ENCODE measurements at places on chromosomes 16 and 17.

DNA sequence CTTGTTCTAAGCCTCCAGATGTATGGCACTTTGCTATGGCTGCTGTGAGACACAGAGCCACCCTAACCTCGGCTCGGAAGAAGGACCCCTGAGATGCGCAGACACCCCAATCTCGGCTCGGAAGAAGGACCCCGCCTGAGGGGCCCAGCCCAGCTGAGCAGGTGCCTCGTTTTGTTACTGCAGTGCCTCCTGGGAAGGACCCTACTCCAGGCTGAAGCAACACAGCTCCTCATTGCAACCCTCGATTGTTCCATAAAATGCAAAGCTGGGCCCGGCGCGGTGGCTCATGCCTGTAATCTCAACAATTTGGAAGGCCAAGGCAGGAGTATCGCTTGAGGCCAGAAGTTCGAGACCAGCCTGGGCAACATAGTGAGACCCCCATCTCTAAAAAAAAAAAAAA lies 61.3 kb downstream of the C16orf95 start:
- no peak for DNase-seq

DNA sequence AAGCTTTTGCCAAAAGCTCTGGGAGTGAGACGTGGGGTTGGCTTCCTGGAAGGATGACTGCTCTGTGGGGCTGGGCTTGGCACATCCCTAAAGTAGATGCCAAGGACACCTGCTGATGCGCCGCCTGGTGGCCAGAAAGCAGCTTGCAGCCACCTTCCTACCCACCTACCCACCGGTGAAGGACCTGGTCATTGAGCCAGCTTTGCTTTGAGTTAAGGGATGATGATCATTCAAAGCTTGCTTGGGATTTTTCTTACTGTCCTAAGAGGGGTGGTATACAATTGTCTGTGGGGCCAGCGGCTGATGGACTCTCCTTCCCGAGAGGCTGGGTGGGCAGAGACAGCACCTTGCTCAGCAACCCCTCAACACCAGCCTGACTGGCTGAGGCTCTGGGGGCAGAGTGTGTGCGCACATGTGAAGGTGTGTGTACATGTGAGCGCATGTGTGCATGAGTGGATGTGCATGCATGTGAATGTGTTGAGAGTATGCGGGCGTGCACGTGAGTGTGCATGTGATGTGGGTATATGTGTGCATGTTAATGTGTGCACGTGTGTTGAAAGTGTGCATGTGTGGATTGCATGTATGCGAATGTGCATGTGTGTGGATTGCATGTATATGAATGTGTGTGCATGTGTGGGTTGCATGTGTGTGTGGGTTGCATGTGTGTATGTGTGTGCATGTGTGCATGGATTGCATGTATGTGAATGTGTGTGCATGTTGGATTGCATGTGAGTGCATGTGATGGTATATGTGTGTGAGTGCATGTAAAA lies 18.6 kb downstream of the C1QTNF1 start:
- DNase-seq = peak; percentile 43

GRCh38 chr16:72921106-72921505 lies 126.8 kb downstream of the ZFHX3 start:
- no peak for DNase-seq

DNA sequence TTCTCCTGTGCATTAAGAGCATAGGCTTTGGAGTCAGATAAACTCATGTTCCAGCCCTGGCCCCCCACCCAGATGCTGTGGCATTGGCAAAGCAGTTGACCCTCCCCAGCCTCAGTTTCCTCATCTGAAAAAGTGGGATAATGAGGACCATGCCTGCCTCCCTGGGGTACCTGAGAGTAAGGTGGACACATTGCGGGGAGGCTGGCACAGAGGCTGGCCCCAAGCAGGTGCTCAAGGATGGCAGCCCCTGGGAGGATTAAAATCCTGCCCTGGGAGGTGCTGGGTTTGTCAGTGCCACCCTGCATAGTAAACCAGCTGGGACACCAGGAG lies 11.8 kb downstream of the ENPP7 start:
- no peak for DNase-seq

GRCh38 chr16:1066584-1067172 lies 5.9 kb upstream of the SSTR5 start:
- no peak for DNase-seq

DNA sequence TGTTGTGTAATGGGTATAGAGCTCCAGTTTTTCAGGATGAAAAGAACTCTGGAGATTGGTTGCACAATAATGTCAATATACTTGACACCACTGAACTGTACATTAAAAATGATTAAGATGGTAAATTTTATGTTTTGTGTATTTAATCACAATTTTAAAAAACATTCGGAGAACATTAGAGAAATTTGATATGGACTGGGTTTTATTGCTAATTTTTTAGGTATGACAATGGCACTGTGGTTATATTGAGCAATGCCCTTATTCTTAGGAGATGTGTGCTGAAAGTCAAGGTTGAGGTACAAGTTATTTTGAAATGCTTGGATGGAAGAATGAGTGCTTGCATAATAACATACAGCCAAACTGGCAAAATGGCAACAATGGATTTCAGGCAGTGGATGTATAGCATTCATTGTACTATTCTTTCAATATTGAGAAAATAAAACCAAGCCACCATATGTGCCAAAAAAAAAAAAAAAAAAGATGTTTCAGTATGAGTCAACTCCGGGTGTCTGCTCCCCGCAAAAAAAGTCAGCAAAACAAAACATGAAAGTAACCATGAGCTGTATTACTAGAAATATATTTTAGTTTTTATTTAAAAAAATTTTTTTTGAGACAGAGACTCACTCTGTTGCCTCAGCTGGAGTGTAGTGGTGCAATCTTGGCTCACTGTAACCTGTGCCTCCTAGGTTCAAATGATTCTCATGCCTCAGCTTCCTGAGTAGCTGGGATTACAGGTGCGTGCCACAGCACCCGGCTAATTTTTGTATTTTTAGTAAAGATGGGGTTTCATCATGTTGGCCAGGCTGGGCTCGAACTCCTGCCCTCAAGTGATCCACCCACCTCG lies 19.8 kb downstream of the HOXB1 start:
- DNase-seq = no peak

GRCh38 chr17:55325406-55325805 lies 60.6 kb downstream of the HLF start:
- no peak for DNase-seq

- no peak for DNase-seq
Measured at GRCh38 chr16:80875616-80876015, 71.2 kb upstream of the CDYL2 start.

DNA sequence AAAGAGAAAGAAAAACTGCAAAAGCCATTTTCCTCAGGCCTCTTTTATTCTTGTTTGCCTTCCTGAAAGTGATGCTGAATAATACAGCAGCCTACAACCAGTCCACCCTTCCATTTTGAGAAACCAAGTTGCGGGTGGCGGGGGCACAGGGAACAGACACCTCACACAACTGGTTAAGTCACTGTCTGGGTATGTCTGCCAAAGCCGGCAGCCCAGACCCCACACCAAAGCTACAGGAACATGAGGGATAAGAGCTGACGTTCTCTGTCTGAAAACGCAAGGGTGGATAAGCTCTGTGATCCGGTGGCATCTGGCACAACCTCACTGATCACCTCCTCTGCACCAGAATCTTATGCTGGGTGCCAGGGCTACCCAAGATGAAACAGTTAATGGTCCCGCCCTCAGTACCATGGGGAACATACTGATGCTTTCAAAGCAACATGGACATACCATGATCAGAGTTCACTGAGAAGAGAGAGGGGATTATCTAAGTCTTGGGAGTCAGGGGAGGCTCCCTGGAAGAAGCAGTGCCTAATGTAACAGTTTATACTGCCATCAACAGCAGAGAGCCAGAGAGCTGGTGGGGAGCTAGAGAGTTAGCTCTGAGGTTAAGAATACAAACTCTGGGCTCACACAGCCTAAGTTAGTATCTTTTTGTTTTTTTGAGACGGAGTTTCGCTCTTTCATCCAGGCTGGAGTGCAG lies 53.5 kb downstream of the ERCC4 start:
- DNase-seq = no peak

DNA sequence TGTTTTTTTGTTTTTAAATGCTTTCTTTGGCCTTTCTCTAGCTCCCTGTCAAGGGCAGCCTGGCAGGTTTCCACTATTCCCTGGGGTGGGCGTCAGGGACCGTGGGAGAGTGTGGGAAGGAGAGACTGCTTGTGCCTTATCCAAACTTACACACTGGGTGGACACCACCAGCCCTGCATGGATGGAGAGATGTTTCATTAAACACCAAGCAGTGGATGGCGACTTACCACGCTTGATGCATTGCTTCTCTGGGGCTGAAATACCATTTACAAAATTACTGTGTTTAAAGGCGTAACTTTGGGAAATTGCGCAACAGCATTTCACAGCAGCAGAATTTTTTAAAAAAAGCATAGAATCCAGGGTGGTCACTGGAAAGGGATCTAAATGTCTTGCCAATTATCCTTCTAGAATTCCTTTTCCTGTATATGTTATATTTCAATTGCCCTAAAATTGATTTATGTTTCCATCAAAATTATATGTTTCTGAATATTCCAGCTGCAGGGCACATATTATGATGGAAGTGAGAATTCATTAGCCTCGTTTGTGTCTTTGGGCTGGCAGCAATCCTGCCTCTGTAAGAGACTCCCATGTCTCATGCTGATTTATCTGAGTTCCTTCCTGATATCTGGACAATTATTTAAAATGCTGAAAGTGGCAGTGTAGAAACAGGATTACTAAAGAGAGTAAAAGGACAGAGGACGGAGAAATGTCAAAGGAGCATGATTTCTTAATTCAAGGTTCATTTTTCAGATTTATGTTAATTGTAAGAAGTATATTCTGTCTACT lies 247.3 kb downstream of the GRIN2A start:
- no peak for DNase-seq

- no peak for DNase-seq
Measured at GRCh38 chr16:50395763-50396710, 27.2 kb upstream of the BRD7 start.

DNA sequence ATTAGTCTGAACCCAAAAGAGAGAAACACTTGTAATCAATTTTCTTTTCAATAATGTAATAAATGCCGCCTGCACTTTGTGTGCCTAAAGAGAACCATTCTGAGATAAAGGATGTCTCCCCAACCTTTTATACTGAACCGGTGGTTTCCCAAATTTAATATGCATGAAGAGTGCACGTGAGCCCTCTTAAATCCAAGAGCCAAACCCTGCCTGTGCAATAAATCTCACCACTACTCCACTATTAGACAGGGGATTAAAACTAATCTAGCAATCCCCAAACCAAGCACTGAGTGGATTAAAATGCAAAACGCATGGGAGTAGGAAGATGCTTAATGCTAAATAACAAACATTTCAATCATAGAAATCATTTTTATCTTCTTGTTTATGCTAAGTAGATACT lies 351.0 kb upstream of the PSMD7 start:
- DNase-seq = no peak

GRCh38 chr17:33202021-33202420 lies 91.1 kb downstream of the ASIC2 start:
- DNase-seq = no peak

GRCh38 chr17:47190770-47191169 lies 1.7 kb upstream of the CDC27 start:
- no peak for DNase-seq

GRCh38 chr17:56851008-56851407 lies 17.1 kb downstream of the DGKE start:
- no peak for DNase-seq

DNA sequence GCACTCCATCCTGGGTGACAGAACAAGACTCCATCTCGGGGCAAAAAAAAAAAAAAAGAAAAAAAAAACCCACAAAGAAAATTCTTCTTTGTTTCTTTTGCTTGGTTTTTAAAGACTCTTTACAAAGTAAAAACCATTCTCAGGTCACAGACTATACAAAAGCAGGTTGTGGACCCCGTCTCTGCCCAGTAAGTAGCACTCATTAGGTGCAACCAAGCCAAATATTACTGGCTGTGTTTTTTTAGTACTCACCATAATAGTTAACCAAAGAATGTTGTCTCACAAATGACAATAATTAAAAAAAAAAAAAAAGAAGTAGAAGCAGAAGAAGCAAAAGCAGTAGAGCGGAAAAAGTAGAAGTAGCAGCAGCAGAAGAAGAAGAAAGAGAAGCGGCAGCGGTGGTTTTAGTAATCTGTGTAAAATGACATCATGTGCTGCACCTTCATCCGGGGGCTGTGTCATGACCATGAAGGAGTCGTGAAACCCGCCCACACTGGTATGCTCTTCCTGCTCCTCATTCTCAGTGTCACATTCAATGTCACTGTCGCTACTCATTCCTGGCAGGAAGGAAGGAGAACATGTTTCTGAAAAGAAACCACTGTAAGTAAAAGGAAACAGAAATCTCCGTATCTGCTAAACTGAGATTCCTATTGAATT lies 105.4 kb downstream of the TRIM37 start:
- peak; percentile 14 for DNase-seq

GRCh38 chr16:87966685-87967185 lies 15.5 kb downstream of the BANP start:
- DNase-seq = no peak

GRCh38 chr16:85522308-85522841 lies 90.7 kb upstream of the GSE1 start:
- DNase-seq = no peak

DNA sequence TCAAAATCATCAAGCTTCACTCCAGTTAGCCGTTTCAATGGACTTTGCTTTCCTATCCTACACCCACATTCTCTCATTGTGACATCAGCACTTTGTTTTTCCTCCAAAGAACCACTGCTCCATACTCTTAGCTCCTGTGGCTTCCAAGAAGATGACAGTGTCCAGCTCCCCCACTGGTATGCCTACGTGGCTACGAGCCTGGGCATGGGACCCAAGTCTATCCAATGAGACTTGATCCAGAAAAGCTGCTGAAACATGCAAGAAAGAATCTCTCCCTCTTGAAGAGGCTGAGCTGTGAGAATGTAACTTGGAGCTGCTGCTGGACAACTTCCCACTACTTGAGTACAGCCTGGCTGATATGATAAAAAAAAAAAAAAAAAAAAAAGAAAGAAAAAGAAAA lies 9.4 kb downstream of the TOX3 start:
- DNase-seq = no peak

- no peak for DNase-seq
Measured at GRCh38 chr16:69732101-69732500, 5.7 kb upstream of the NQO1 start.

DNA sequence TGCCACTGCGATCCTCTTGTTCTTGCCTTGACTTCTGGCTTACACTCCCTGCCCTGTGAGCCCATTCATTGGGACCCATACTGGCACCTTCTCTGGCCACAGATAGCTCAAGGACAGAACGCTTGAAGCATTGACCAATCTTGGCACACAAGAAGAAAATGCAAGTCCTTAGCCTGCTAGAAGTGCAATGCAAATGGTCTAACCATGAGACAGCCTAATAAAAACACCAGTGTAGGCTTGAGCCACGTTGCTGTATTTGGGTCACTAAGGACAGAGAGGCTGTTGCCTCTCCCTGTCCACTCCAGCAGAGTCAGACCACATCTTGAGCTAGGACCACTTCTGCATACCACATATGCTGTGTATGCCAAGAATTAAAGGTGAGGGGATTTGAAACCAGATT lies 41.2 kb upstream of the HLF start:
- no peak for DNase-seq

GRCh38 chr17:3843935-3844516 lies 2.0 kb downstream of the NCBP3 start:
- DNase-seq = no peak

DNA sequence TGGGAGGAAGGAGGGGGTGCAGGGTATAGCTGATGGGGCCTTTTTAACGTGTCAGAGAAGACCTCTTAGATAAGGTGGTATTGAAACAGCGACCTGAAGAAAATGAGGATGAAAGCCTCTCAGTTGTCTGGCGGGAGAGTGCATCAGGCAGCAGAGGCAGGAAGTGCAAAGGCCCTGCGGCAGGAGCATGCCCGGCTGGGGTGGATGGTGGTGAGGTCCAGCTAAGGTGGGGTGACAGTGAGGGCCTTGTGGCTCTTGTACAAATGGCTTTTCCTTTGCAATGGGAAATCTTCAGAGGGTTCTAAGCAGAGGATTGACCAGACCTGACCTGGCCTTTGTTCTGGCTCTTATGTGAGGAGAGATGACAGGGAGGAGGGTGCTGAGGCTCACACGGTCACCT lies 11.4 kb downstream of the MMP15 start:
- no peak for DNase-seq

Data from stimulated activated CD8-positive, alpha-beta memory T cell treated with anti-CD3 and anti-CD28 coated beads, Interleukin-15, amount 100 ng/mL, for 24 hours (primary cell).